Stimulated activated CD4-positive, alpha-beta T cell treated with anti-CD3 and anti-CD28 coated beads, Interleukin-4, amount 100 ng/mL, for 4 hours (primary cell): ENCODE measurements at places on chromosomes 13 and 19.

DNA sequence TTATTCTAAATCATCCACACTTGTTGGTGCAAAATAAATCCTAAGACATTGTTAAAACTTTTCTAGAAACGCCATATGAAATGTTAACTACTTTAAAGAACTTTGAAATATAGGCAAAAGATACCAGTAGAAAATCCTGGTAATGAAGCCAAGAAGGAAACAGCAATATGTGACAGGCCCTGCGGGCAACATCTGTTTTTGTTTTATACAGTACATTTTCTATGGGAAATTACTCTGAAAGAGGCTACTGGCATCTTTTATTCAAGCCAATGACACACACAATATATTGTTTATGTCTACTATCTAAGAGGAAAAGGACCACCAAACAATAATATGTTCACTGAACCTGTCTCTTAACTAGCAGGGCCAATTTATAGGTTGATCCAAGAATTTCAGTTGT is 829.7 kb downstream of the PCDH17 start:
- DNase-seq = no peak

GRCh38 chr13:77913003-77913402 is 5.6 kb downstream of the EDNRB start:
- DNase-seq = no peak

- DNase-seq = no peak
Observed at GRCh38 chr19:40240332-40240731, 13.8 kb upstream of the CCNP start.

DNA sequence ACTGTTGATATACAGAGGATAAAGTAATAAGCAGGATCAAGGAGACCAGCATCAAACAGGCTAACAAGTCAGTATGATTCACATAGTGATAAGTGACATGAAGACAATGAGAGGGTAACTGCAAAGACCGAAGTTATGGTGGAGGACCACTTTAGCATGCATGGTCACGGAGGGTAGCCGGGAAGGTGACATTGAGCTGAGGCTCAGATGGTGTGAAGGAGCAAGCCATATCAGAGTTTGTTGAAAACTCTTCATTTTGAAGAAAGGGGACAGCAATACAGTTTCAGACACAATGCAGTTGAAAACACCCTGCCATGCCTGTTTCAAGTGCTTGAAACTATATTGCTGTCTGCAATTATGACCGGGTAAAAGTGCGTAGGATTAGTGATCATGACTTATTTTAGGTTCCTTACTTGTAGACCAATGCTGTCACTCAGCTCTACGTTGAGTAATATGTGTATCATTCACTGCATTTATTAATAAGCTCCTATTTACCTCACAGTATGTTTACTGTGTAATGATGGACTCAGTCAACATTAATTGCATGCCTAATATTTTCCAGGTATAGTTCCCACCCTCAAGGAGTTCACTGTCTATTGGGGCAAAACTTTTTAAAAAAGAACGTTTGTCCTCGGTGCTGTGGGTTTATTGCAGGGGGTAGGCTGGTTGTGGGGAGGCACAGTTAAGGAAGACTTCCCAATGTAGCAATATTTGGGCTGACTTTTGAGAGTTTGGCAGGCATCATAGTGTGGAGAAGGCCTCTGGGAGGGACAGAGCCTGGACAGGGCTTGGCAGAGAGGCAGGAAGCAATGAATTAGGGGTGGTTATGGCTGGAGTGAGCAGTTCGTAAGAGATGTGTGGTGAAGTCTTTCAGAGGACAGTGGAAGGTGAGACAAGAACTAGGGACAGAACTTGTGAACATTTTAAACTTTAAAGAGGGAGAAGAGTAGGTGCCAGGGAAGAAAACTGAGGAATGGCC is 3.2 kb downstream of the UBAC2 start:
- no peak for DNase-seq

GRCh38 chr13:62525652-62526051 is 1110.0 kb upstream of the PCDH20 start:
- no peak for DNase-seq

DNA sequence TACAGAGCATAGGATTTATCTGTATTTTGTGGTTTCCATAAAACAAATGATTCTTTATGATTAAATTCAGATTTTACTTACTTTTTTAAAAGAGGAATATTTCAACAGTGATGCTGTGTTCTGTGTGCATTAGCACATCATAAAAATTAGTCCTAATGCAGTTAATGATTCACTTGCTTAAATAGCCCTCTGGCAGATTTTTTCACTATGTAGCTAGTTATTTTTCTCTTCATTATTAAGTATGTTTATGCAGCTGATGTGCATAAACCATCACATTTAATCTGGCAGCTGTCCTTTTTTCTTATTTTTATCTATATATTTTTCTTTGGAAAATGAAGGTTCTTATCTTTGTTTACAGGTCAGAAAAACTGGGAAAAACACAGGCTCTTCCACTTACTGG is 127.2 kb downstream of the ZNF486 start:
- no peak for DNase-seq

GRCh38 chr19:41601771-41602170 is 25.1 kb downstream of the CEACAM4 start:
- no peak for DNase-seq

DNA sequence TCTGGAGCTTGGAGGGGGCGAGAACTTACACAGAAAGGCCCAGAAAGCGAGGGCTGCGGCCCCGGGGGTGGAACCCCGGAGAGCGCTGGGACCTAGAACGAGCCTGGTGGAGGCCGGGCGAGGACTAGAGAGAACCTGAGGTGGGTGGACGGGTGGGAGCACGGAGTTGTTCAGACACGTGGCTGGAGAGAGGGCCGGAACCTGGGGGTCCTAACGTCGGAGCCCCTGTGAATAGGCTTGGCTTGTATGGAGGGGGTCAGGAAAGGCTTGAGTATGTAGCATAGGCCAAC is 383 bp downstream of the ZNF581 start:
- DNase-seq = no peak

GRCh38 chr13:72121466-72121865 is 254.5 kb upstream of the DACH1 start:
- DNase-seq = no peak

GRCh38 chr19:48830965-48831364 is 5.3 kb downstream of the HSD17B14 start:
- DNase-seq = no peak

GRCh38 chr19:4582980-4583842 is 23.7 kb upstream of the SEMA6B start:
- no peak for DNase-seq

DNA sequence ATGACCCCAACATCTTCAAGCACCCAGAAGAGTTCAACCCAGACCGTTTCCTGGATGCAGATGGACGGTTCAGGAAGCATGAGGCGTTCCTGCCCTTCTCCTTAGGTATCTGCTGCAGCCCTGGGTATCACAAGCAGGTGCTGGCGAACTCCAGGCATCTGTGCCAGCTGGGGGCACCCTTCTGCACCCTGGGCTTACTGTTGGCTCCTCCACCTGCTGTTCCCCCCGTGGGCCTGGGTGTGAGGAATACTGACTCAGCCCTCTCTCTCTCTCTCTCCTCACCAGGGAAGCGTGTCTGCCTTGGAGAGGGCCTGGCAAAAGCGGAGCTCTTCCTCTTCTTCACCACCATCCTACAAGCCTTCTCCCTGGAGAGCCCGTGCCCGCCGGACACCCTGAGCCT is 13.0 kb downstream of the CYP2S1 start:
- DNase-seq = no peak

GRCh38 chr19:30883071-30883470 is 466.2 kb downstream of the TSHZ3 start:
- DNase-seq = no peak

GRCh38 chr13:112184851-112185371 is 118.0 kb downstream of the SOX1 start:
- DNase-seq = no peak

DNA sequence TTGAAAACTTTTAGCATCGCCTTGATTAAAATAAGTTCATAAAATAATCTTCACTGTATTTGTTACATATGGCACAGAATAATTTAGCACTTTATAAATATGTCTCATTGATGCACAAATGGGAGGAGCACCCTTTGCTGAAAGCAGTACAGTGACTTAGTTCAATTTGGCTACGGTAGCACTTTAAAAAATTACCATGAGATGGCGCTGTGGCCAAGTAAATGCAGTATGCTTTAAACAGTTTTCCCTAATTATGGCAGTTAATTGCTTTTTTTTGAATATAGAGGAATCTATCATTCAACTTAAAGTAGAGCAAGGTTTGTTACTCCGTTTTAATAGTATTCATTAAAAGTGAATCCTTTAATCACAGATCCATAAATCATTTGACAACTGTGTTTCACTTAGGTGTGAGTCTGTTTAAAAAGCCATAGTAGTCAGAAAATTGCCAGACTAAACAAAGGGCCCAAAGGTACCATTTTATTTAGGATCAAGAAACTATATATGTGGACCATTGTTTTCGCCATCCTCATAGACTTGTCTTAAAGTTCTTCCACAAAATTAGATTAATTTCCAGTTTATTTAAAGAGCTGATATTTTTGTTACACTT is 34.7 kb upstream of the ESD start:
- peak; percentile 1 for DNase-seq

DNA sequence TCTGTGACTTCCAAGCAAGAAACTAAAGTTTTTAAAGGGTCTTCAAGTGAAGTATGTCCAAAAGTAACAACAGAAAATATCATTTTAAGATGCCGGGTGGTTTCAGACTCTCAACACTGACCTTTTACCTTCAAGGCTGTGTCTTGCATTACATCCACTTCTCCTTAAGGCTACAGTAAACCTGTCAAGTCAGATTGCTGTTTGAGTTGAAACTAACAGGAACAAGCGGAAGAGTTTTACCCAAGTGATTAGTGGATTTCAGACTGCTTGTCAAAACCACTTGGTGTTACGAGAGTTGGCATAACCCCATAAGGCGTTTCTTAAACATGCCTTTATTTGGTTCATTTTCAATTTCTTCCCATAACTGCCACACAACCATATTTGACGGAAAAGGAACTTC is 283.1 kb downstream of the DCT start:
- DNase-seq = no peak

- no peak for DNase-seq
Observed at GRCh38 chr13:62357887-62358645, 942.4 kb upstream of the PCDH20 start.

DNA sequence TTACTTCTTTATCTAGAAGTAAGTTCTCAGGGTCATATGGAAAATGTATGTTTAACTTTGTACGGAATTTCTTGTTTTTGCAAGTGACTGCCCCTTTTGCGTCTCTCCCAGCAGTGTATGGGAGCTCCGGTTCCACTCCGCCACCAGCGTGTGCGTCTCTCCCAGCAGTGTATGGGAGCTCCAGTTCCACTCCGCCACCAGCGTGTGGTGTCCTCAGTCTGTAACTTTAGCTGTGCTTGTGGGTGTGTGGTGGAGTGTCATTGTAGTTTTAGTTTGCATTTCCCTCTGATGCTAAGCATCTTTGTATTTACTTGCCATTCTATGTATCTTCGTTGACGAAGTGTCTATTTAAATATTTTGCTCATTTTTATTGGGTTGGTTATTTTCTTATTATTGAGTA is 2.4 kb downstream of the CUL4A start:
- DNase-seq = no peak

GRCh38 chr19:17755977-17756670 is 4.8 kb downstream of the FCHO1 start:
- DNase-seq = peak; percentile 21

- DNase-seq = no peak
Observed at GRCh38 chr19:44755219-44755618, 6.7 kb downstream of the BCL3 start.
